AG20443 (cell line): ENCODE measurements at places on chromosomes 16 and 17.

- DNase-seq, result peak; percentile 62
These were observed at the start of gene SLC13A5 for GRCh38 chr17:6713130-6713917. SLC13A5 (minus strand) TSS chr17:6713369; CDS start chr17:6713333, 36 bp downstream.

- no peak for DNase-seq
These were observed 19.1 kb upstream of the GSG1L start for GRCh38 chr16:28082624-28083023.

DNA sequence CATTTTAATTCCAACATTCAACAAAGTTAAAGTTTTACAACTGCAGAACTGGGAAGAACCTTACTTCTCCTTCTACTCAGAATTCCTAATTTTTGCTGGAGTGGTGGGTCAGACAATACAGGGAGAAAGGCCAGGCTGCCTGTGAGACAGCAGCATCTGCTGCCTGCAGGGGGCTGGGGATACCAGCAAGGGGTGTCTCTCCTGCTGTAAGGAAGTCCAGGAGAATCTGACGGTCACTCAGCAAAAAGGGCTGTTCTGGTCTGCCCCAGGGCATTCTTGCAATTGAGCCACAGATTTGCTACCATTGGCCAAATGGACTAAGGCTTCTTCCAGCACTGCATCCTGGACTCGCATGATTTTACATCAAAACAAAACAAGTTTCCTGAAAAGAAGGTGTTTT, 426.6 kb upstream of the CDH11 start:
- peak; percentile 15 for DNase-seq

GRCh38 chr17:13825526-13826040, 223.9 kb upstream of the HS3ST3A1 start:
- DNase-seq, result peak; percentile 12

- DNase-seq, result peak; percentile 41
These were observed 693 bp downstream of the CLDN7 start for GRCh38 chr17:7261379-7262191.
